ENCODE measurements at places on chromosomes 12 and 14.

DNA sequence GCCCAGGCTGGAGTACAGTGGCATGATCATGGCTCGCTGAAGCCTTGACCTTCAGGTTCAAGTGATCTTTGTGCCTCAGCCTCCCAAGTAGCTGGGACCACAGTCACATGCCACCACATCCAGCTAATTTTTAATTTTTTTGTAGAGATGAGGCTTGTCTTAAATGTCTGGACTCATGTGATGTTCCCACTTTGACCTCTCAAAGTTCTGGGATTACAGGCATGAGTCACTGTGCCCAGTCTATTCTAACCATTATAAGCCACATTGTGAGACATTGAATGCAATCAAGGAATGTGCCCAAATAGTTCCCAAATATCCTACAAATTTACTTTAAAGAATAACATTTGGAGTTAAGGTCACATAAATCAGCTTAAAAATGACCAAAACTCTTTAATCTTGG, 130.7 kb upstream of the ARID2 start:
- no peak for DNase-seq

GRCh38 chr14:37587881-37588666, 7.0 kb downstream of the FOXA1 start:
- no peak for DNase-seq

DNA sequence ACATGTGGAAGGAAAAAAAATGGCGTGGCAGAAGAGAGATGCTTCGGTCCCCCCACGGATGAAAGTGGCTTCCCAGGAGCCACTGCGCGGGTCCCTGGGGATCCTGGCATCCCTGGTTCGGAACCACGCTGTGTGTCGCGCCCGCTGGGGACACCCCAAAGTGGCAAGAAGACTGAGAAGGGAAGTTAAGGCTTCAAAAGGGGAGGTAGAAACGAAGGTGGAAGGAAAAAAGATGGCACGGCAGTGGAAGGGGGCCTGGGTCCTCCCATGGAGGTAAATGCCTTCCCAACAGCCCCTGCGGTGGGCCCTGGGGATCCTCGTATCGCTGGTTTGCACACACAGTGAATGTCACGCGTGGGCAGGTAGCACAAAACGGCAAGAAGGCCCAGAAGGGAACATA, 281.7 kb downstream of the ALG10 start:
- no peak for DNase-seq

DNA sequence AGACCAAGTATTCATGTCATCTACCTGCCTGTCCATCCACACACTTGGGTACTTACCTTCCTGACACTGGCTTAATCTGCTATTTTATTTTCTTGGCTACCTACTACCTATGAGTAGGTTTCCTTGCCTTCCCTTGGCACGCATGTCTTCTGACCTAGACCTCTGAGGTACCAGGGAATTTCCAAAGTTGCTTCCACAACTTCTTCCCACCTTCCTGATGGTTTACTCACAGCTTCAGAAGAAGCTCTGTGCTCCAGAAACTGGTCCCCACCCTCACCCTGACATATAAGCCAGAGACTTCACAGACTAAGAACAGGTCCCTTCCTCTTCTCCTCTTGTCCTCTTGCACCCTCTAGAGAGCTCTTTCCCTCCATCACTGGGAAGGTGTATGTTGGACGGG, 35.7 kb upstream of the DDX11 start:
- DNase-seq = no peak

DNA sequence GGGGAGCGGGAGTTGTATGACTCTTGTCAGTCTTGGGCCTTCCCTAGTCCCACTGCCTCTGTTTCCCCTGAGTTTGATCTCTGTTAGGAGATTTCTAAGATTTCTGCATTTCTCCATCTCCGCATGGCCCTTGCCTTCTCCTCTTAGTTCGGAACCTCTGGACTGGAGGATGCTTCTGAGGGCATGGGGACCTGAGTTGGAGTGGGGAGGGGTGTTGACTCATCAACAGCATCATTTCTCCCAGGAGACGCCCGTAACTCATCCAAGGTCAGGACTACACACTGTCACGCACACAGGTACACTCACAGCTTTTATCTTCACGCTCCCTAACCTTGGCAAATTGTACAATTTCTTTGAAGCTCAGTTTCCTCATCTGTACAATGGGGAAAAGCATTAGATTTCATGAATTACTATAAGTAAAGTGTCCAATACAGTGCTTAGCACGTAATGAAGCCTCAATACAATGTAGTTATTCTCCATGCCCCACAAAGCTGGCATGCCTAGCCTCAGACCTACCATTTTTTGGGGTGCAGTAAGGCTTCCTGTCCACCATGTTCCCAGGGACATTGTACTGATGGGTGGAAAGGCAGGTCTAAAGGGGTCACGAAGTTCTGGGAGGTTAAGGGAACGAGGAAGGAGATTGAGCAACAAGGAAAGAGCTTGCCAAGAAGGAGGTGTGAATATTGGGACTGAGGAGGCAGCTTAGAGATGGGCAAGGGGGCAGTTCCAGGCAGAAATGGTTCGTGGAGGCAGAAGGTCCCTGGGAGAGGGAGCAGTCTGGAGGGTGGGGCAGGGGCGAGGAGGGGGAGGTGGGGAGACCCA, 600 bp upstream of the LAG3 start:
- DNase-seq = peak; percentile 27

GRCh38 chr14:52175982-52176502, 91.5 kb upstream of the PTGDR start:
- DNase-seq = no peak

GRCh38 chr12:117872546-117873169, 96.1 kb downstream of the KSR2 start:
- DNase-seq = no peak

DNA sequence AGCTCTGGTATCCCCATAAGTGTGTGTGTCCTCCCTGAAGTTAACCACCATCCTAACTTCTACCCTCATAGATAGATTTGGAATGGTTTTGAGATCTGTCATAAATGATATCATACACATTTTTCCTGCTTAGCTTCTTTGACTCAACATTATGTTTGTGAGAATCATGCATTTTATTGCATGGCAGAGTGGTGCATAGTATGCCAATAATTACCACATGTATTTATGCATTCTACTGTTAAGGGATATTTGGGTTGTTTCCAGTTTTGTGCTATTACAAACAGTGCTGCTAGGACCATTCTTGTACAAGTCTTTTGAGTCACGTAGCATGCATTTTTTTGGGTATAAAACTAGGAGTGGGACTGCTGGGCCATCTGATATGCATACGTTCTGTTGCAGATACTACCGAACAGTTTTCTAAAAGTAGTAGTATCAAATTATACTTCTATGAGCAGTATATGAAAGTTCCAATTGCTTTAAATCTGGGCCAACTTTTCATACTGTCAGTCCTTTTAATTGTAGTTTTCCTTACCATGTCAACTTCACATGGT, 13.4 kb downstream of the GRIP1 start:
- no peak for DNase-seq

GRCh38 chr12:127911291-127911690, 355.7 kb upstream of the TMEM132C start:
- no peak for DNase-seq

- DNase-seq = peak; percentile 69
These were observed 28.2 kb downstream of the PALS1 start for GRCh38 chr14:67269298-67270060.

DNA sequence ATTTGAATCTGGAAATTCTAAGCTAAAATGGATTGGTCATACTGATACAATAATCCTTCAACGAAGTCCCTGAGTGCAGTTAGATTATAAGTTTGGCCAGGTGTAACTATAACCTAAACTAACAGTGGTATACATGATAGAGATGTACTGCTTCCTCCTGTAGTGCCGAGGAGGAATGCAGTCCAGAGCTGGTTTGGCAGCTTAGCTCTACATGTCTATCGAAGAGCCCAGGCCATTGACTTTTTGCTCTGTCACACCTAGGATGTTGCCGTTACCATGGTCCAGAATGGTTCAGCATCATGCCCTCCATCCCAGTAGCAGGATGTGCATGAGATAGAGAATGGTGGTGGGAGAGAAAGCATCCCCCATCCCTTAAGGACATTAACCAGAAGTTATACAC, 318.1 kb downstream of the ZFP36L1 start:
- DNase-seq = no peak

GRCh38 chr14:102583726-102584125, 8.7 kb upstream of the RCOR1 start:
- no peak for DNase-seq

- no peak for DNase-seq
These were observed 41.1 kb upstream of the DHRS7 start for GRCh38 chr14:60206249-60206670.

DNA sequence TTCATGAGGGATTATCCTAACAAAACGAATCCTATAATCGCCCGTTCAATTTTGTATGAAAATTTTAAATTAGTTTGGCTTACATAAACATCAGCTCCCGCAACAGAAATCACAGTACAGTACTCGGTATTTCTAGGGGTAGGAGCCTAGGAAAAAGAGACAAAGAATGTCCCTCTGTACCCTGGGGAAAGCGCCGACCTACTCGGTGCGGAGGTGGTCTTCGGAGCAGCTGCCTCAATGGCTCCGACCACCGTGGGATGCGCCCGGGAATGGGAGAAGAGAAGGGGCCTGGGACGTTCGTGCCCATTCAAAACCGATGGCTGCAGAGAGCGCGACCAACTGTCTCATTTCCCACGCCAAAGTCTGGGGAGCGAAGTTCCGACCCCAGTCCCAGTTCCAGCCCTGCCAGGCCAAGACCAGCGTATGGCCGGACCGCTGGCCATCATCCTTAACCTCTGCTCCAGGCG, 618 bp downstream of the GNPNAT1 start:
- peak; percentile 10 for DNase-seq

DNA sequence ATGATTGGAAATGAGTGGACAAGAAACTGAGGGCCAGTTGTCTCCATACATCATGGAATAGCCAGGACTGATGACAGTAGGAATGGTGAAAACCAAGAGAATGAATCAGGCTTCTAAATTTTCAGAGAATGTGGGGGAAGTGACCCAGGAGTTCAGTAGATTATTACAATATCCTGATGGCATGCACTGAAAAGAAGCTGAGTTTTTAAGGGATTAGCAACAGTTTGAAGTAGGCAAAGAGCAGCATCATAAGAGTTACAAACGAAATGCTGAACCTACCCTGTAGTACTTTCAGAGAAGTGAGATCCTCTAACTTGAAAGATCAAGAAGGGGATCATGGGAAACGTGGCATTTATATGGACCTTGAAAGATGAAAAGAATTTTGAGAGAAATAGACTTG, 13.2 kb downstream of the SLC2A14 start:
- peak; percentile 40 for DNase-seq

GRCh38 chr12:32666018-32666417, 13.1 kb upstream of the DNM1L start:
- no peak for DNase-seq

GRCh38 chr14:77059276-77059915, 30.9 kb upstream of the IRF2BPL start:
- peak; percentile 80 for DNase-seq

DNA sequence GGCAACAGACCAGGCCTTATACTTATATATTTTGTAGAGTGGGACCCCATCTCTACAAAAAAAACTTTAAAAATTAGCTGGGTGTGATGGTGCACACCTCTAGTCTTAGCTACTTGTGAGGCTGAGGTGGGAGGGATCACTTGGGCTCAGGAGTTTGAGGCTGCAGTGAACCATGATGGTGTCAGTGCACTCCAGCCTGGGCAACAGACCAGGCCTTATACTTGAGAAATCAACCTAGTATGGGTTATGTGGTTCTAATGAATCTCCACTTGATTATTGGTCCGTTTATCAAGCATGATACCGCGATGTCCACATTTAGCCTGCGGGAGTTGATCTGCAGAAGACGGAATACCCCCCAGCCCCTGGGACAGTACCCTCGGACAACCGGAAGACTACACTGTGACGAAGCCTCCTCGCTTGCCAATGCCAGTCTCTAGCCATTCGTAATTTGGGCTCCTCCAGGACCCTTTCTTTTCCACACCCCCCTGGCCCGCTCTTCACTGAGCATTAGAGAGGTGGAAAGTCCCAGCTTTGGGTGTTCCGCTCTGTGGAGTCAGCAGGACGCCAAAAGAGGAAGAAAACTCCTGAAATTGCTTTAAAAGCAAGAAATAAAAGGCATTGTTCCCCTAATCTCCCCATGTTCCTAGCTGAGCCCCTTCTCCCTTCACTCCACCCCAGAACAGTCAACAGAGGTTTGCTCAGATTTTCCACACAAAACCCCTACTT, 19.4 kb downstream of the LTBP2 start:
- DNase-seq = no peak

- DNase-seq = no peak
These were observed 400.5 kb downstream of the ETNK1 start for GRCh38 chr12:23025372-23026016.

- peak; percentile 63 for DNase-seq
These were observed 824 bp upstream of the TARBP2 start for GRCh38 chr12:53500142-53500775.

DNA sequence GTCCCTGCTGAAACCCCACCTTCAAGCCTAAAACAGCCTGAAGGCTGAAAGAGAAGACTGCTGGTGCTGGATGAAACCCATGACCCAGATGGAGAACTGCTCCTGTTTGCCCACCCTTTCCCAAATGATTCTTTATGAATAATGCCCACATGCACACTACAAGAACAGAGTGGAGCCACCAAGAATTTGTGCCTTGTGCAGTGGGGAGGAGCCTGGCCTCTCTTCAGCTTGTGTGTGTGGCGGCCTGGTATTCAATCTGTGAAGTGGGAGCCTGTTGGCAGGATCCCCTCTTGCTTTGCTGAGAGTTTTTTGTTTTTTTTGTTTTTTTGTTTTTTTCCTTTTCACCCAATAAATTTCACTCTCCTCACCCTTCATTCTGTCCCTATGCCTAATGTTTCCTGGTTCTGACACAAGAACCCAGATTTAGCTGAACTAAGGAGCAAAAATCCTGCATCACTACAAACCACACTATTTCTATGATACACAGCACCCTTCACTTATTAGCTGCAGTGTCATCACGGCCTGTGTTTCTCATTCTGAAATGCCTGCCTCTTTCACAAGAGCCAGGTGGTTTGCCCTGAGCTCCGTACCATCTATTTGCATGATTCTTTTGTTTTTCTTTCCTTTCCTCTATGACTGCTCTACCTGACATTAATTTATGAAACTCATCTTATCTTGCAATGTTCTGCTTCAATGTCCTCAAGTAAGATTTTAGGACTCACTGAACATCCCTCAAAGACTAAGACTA, 585.5 kb upstream of the ATXN7L3B start:
- DNase-seq = no peak

DNA sequence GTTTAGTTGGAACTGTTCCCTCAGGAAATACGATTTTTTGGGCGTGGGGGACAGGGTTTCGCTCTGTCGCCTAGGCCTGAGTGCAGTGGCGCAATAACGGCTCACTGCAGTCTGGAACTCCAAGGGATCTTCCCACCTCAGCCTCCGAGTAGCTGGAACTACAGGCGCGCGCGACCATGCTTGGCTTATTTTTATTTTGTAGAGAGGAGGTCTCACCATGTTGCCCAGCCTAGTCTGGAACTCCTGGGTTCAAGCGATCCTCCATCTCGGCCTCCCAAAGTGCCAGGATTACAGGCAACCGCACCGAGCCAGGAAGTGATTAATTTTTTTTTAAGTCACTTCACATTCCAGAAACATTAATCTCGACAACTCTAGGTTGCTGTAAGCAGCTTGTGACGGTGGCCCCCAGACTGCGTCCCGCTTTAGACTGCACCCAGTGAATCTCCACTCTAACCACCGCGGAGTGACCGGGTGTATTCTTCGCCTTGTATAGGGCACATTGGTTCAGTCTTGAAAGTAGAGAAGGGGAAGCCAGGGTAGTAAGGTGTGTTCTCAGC, 830 bp upstream of the MIS18BP1 start:
- no peak for DNase-seq

GRCh38 chr14:87231336-87232026, 761.5 kb downstream of the GALC start:
- DNase-seq = peak; percentile 5

GRCh38 chr12:120583478-120584030, 2.4 kb upstream of the POP5 start:
- peak; percentile 82 for DNase-seq

- DNase-seq = no peak
These were observed 448.8 kb downstream of the FLRT2 start for GRCh38 chr14:85978582-85979250.

Data from AG08396 (cell line).